ENCODE measurements at places on chromosomes 3 and 15. TPM values are rescaled to one million over a fixed set of nuclear protein-coding genes. Genes with fewer than 3 reads are reported as not detected.

The ZNF619 gene
- polyA plus RNA-seq = 7.8 TPM

DNA sequence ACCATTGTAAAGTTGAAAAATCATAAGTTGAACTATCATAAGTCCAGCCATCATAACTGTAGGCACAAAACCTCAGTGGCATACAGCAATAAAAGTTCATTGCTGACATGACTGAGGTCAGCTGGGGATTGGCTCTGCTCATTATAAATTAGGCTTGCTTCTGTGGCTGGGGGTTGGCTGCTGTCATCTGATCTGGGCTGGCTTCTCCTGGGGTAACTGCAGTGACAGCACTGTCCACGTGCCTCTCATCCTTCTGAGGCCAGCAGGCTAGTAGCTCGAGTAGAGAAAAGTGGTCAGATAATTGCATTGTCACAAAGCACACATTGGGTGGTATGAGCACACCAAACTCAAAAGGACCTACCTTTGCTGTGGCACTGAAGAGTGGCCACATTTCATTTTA is 31.3 kb downstream of the CMTM7 start:
- no peak for DNase-seq

- no peak for DNase-seq
Observed at GRCh38 chr15:60235951-60236710, 161.7 kb downstream of the ANXA2 start.

The ARPIN gene
- 33.1 TPM for polyA plus RNA-seq

- no peak for DNase-seq
Observed at GRCh38 chr3:118734664-118735063, 300.0 kb downstream of the IGSF11 start.

The PLCL2 gene
- polyA plus RNA-seq = 16.4 TPM

The HES1 gene
- 65.2 TPM for polyA plus RNA-seq

Measured in left kidney (tissue), 8 donors.